ENCODE measurements at places on chromosomes 7 and 10.

DNA sequence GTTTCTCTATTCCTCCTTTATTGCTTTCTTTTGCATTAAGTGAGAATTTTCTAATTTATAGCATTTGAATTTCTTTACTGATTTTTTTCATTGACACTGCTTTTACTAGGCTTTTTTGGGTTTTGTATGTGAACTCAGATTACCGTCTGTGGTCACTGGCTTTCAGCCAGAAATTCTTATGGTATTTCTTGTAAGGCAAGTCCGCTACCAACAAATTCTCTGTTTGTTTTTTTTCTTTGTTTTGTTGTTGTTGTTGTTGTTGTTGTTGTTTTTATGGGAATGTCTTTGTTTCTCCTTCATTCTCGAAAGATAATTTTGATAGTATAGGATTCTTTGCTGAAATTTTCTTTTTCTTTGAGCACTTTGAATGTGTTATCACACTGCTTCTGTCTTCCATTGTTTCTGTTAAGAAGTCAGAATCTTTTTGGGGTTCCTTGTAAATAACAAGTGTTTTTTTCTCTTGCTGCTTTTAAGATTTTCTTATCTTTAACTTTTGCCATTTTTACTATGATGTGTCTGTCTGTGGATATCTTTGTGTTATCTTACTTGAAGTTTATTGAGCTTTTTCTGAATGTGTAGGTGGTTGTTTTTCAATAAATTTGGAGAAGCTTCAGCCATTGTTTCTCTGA is 7.2 kb downstream of the NET1 start:
- DNase-seq, result no peak

GRCh38 chr10:64115908-64116643 is 594.9 kb downstream of the REEP3 start:
- DNase-seq, result no peak

- no peak for DNase-seq
Observed at GRCh38 chr10:68628576-68629127, 68.5 kb downstream of the TET1 start.

- DNase-seq, result no peak
Observed at GRCh38 chr7:127504715-127505114, 80.7 kb downstream of the GCC1 start.

DNA sequence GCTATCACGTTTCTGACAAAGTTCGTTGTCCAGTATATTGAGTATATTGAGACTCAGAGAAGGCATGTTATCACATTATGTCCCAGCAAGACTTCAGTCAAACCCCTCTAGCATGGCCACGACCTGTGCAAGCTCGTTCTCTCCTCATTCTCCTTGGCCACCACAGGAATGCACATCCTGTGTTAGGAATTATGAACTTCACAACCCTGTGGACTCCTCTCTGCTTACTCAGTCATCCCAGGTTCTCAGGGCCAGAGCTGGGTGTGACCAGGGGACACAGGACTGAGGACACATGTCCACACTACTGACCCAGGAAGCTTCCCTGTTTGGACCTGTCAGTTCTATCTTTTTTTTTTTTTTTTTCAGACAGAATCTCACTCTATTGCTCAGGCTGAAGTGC is 4.4 kb downstream of the SH2D4B start:
- no peak for DNase-seq

DNA sequence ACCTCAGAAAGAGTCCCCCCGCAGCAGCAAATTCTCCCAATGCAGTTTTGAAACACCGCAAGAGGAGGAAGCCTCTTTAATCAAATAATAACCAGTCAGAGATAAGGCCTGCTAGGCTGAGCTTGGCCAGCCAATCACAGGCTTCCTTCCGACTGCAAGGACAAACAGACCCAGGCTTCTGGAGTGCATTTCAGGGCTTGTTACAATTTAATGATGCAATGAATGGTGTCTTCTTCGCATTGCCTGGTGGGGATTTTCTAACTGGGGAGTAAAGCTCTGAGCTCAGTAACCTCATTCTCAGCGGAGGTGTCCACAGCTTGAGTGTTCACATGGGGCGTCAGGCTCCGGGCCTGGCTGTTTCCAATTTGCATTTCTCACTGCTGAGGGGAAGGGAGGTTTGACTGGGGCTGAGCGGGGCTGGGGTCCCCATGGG is 31.8 kb upstream of the GPAM start:
- DNase-seq, result no peak

GRCh38 chr10:47421057-47421952 is 37.2 kb upstream of the ZNF488 start:
- DNase-seq, result no peak

GRCh38 chr10:131925716-131926115 is 24.9 kb downstream of the PPP2R2D start:
- DNase-seq, result no peak

GRCh38 chr10:76881477-76882220 is 756.0 kb downstream of the KCNMA1 start:
- DNase-seq, result no peak

DNA sequence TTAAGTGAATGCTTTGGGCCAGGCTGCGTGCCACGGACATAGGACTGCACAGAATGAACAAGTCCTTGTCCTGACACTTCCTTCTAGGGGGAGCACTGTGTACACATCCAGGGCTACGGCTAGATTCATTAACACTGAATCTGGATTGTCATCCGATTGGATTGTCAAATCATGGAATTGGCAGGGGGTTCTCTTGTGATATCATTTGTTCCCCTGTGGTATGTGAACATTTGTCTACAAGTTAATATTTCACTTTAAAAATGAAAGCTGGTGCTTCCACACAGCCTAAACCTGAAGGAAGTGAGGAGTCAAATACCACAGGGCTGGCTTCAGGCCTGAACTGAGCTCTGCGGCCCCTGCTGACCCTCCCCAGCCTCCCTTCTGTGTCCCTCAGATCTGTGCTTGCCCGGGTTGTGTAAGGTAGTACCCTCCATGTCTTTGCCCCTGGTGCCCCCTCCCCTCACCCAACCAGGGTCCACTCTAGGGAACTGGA is 75.6 kb downstream of the SNX10 start:
- no peak for DNase-seq

DNA sequence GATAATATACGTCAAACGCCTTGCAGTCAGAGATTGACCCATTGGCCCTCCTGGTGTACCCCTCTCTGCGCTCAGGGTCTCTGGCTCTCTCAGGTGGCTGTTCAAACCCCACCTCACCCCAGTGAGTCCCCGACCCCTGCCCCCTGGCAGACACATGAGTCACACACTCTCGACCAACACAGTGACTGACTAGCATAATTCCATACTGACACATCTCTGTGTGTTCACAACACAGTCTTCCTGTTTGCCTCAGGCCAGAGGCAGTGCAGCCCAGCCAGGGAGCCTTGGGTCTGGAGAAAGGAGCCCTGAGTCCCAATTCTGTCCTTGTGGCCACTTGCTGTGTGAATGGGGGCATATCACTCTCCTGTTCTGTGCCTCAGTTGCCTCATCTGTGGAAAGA is 40.1 kb downstream of the PALD1 start:
- DNase-seq, result no peak

GRCh38 chr7:16978358-16979244 is 96.8 kb upstream of the AGR3 start:
- DNase-seq, result no peak

GRCh38 chr7:108178398-108178797 is 48.2 kb upstream of the LAMB4 start:
- no peak for DNase-seq

- no peak for DNase-seq
Observed at GRCh38 chr10:4075443-4075842, 290.4 kb upstream of the KLF6 start.

DNA sequence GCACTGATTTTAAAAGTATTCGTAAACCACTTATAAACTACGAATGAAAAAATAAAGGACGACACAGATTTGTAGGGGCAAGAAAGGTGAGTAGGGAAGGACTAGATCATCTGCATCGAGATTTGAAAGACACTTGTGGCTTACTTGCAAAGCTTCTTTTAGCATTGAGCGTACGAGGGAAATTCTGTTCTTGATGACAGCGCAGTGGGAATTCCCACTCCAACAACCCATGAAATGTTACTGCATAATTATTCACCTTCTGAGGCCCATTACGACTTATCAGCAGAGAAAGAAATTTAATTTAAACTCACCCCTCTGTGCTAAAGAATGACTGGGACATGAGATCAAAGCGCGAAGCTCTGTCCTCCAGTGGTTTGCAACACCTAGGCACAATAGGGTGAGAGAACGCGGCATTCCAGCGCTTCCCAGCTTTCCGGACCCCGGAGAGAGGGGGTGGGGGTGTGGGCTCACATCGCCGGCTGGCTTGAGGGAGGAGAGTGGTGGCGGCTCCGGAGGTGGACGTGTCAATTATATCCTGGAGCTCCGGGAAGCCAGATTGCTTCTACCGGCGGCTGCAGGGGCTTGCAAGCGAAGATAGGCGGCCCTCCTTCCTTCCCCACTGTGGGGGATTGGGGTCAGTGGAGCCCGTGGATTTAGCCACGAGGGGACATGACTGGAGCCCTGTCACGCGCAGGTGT is 10.3 kb downstream of the SP8 start:
- DNase-seq, result no peak

DNA sequence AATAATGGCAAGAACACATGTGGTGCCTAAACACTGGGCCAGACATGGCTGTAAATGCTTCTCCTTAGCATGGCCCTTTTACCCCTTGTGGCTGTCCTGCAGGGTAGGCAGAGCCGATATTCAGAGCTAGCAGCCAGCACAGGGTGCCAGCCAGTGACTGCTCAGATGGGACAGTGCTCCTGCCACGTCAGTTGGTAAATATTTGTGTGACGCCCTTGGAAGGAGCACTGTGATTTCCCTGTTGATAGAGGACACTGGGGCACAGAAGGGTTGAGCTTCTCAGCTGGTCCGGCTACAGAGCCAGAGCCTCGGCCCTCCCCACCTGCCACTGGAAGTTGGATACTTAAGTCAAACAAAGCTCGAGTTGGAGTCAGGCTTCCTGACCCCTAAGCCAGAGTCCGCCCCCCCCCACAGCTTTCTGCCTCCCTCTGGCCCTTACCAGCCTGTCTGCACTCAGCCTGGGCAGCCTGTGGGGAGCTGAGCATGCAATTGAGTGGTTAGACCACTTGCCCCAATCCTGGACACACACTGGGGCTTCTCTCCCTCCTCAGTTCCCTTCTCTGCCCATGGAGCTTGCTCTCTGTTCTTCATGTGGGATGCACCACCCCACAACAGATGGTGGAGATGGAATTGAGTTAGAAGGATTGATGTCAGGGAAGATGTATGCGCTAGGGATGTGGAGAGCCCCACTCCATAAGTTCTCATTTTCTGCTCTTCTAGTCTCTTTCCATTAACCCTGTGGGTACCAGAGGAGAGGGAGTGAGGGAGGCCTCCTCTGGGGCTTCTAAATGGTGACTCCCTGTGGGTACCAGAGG is 350.8 kb downstream of the PLXNA4 start:
- no peak for DNase-seq

GRCh38 chr7:139548302-139549028 is 25.0 kb downstream of the CLEC2L start:
- no peak for DNase-seq

DNA sequence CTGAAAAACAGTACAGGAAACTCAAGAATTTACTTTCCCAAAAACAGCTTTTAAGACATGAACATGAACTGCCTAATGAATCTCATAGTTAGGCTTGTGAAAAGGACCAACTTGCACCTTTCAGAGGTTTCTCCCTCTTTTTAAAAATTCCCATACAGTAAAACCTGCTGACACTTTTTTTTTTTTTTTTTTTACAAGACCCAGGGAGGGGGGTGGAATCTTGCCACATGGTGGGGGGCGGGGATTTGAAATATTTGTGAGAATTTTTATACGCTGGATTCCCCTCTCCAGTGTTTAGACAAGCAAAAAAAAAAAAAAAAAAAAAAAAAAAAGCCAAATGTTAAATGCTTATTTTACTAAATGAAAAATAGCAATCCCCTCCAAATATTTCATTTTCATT is 57.4 kb downstream of the HIBADH start:
- no peak for DNase-seq

- DNase-seq, result no peak
Observed at GRCh38 chr10:14560791-14561765, 213.6 kb downstream of the FAM107B start.

- DNase-seq, result no peak
Observed at GRCh38 chr7:135993950-135994349, 16.8 kb upstream of the MTPN start.

DNA sequence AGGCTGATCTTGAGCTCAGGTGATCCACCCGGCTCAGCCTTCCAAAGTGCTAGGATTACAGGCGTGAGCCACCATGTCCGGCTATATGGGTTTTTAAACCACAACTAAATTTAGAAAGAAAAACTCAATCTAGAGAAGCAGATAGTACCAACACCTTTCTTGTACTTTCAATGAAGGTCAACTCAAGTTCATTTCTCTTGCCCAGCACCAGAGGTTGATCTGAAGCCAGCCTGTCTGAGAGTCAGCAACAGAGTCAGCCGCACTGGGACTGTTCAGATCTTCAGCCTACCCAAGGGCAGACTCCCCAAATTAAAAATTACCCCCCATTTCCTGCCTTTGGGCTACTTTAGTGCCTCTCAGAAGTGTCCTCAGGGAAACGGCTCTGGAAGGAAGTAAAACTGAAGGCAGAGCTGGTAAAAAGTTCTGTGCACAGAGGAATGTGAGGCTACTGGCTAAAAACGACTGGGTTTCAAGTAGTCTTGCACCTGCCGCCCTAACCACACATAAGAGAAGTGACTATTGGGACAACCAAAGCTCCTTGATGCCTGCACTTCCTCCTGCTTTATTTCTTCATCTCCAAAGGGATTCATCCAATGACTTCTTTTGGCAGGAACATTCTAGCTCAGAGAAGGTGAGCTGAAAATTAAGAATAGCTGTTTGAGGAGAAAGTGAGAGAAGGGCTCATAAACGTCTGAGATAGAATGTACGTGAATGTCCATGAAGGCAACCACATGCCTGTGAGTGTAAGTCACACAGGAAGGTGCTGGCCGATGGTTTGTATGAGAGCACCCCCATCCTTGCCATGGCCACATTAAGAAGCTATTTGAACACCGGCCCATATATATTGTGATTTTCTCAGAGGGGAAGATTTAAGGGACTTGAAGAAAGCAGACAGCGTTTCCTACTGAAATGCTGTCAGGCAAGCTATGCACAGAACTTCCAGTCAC is 142.4 kb upstream of the PRR15 start:
- DNase-seq, result no peak

GRCh38 chr10:86374664-86375063 is 8.1 kb upstream of the GRID1 start:
- DNase-seq, result no peak

DNA sequence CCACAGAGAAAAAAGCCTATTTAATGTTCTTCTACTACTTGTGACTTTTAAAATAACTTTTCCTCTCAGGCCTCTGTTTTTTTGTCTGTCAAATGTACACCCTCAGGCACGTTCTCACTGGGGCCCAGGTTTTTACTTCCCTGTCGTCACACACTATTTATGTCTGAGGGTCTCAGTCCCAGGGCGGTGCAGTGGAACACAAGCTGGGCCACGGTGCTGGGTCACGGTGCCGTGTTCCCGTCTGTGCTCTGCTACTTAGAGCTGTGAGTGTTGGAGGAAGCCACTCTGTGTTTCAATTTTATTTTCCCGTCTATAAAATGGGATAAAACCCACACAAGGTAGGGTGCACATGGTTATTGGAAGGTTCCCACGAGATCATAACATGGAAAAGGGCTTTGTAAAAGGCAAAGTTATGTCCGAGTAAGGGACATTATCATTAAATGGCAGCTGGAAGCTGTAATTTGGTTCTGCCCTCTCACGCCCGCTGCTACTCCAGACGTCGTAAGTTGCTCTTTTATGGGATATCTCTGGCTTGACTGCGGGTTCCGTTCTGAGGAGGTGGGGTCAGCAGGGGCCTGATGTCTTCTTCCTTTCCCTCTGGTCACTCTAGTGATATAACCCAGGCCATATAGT is 25.2 kb downstream of the ZNF775 start:
- DNase-seq, result no peak
